Left ventricle myocardium inferior (tissue), 1 donor: ENCODE measurements at places on chromosomes 11 and 22. TPM values are rescaled to one million over a fixed set of nuclear protein-coding genes. Genes with fewer than 3 reads are reported as not detected.

Gene SMTNL1
- total RNA-seq: not detected

Gene OR51B4
- total RNA-seq: not detected

Gene RIMBP3C
- 0.08 TPM for total RNA-seq

Gene CARD16
- 8.3 TPM for total RNA-seq

Gene H19
- total RNA-seq: 634 TPM

Gene RFPL3
- not detected for total RNA-seq

Gene FAT3
- 0.33 TPM for total RNA-seq

Gene OR56A1
- total RNA-seq: not detected

Gene TMEM80
- total RNA-seq: 10.3 TPM

Gene E2F8
- total RNA-seq: 3.6 TPM
